ENCODE measurements at places on chromosomes 2 and 18.
A peak's percentile ranks its signal among the peaks of the same experiment; 100 is the strongest.

DNA sequence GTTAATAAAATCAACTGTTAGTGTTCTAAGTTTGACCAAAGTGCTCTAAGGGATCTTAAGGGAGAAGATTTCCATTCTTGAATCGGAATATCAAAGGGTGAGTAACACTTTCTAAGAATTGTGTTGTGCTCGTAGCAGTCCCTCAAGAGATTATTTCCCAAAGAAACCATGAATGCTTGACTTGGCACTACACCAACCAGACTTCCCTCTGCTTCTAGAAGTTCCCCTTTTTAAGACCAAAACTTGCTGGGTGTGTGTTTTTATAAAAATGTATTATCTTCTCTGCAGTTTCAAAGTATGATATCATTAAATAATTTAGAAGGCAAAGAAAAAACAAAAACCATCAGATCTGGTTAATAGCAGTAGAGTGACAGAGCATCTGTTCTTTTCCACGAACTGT is 522.0 kb upstream of the FAM98A start:
- DNase-seq: no peak

GRCh38 chr2:85765081-85765731 is 11.4 kb downstream of the ATOH8 start:
- peak; percentile 5 for DNase-seq

DNA sequence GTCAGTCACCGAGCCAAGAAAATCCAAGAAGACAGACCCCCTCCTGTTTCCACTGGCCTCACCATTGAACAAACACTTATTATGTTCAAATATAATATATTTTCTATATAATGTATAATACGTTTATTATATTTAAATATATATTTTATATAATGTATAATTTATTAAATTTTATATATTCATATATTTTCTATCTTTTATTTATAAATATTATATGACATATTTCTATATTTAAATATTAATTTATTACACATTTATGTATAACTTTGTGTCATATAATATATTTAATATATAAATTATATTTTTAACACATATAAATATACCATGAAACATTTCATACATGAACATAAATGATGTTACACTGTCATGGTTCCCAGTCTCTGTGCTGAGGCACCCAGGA is 60.9 kb upstream of the RMDN2 start:
- DNase-seq: no peak

DNA sequence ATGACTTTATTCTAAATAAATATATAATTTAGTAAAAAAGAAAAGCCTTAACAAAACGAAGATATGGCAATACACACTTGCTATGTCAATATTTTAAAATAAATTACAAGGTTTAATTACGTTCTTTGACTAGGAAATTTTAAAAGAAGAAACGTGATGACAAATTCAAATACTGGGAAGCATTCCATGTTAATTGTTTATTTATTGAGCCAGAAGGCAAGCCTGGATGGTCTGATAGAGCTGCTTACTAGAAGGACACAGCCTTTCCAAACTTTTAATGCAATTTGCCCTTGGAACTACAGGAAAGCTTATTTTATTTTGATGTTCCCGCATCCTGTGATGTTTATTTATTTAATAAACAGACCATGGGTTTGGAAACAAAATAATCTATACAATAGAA is 33.4 kb upstream of the DSEL start:
- no peak for DNase-seq

GRCh38 chr18:41765460-41765859 is 189.6 kb upstream of the PIK3C3 start:
- DNase-seq: no peak

- DNase-seq: no peak
Observed at GRCh38 chr2:113281910-113282746, 3.4 kb upstream of the PAX8 start.

DNA sequence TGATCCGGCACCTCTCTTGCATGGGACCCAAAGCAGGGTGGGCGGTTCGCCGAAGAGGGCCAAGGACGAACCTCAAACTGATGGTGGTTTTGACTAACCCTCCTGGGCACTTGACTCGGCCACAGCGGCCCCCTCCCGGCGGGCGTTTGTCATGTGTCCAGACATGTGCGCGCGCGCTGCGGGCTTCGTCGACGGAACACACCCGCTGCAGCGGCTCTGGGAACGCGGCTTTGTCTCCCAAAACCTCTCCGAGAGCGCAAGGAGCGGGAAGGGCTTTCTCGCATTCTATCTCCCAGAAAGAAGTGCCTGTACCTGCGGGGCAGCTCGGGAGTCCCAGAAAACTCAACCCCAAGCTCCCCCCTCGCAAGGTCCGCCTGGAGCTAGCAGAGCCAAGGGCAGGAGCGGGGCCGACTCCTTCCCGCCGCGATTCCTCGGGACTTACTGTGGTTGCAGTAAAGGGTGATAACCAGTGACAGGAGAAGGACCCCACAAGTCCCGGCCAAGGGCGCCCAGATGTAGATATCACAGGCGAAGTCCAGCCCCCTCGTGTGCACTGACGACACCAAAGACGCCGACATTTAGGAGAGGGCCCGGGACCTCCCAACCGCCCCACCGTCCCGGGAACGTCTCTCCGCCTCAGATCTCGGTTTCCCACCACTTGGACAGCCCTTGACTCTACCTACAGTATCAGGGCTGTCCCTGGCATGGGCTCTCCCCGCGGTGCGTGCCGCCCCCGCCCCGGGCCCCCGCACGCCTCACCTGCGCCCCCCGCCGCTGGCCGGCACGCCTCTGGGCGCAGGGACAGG is 1.6 kb downstream of the CD8A start:
- peak; percentile 37 for DNase-seq

DNA sequence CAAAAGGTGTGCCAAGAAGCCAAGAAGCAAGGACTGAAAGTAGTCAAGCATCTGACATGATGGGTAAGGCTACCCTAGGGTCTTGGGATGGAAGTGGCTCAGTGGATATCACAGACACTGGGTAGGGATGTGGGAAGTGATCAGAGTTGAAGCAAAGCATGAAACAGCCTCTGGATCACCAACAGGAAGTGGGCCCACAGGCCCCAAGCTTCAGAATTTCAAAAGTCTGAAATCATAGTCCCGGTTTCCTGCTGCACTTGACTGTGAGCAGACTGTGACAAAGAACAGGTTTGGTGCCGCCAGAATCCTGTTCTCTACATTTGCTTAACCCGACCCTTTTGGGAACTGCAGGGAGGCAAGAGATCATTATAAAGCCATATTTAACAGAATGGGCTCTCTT is 57.4 kb downstream of the SP100 start:
- peak; percentile 5 for DNase-seq

All from GM23248 (cell line).